Smooth muscle cell of the pulmonary artery (primary cell): ENCODE measurements at places on chromosomes 2 and 18. TPM values are rescaled to one million over a fixed set of nuclear protein-coding genes. Genes with fewer than 3 reads are reported as not detected.

Gene MAPK4
- total RNA-seq = under 0.01 TPM in 1 of 2 replicates, not detected in the other

Gene KLHL29
- 6.8 and 7.6 TPM in 2 replicates for total RNA-seq

Gene CNRIP1
- 20.5 and 21.6 TPM in 2 replicates for total RNA-seq

Gene RUFY4
- not detected in 2 replicates for total RNA-seq

Gene POTEC
- total RNA-seq = under 0.01 TPM in 2 replicates

Gene TBR1
- 0.03 TPM in 1 of 2 replicates, not detected in the other for total RNA-seq

Gene ESPNL
- total RNA-seq = 1.9 and 2.5 TPM in 2 replicates

Gene UGT1A8
- total RNA-seq = 0.17 TPM in 1 of 2 replicates, not detected in the other

Gene IL36A
- not detected in 2 replicates for total RNA-seq

Gene TUBA3E
- not detected in 2 replicates for total RNA-seq

Gene NOL4
- total RNA-seq = not detected in 2 replicates

Gene C2orf80
- not detected in 2 replicates for total RNA-seq

Gene SKOR2
- total RNA-seq = not detected in 2 replicates

Gene VIT
- total RNA-seq = 2.0 and 8.9 TPM in 2 replicates

Gene SH2D6
- 0.36 TPM in 1 of 2 replicates, not detected in the other for total RNA-seq

Gene SIGLEC15
- total RNA-seq = 1.8 and 4.4 TPM in 2 replicates

Gene HOXD12
- not detected in 2 replicates for total RNA-seq

Gene EPHA4
- 3.6 and 27.3 TPM in 2 replicates for total RNA-seq
